ENCODE measurements at places on chromosomes 2 and 18.

DNA sequence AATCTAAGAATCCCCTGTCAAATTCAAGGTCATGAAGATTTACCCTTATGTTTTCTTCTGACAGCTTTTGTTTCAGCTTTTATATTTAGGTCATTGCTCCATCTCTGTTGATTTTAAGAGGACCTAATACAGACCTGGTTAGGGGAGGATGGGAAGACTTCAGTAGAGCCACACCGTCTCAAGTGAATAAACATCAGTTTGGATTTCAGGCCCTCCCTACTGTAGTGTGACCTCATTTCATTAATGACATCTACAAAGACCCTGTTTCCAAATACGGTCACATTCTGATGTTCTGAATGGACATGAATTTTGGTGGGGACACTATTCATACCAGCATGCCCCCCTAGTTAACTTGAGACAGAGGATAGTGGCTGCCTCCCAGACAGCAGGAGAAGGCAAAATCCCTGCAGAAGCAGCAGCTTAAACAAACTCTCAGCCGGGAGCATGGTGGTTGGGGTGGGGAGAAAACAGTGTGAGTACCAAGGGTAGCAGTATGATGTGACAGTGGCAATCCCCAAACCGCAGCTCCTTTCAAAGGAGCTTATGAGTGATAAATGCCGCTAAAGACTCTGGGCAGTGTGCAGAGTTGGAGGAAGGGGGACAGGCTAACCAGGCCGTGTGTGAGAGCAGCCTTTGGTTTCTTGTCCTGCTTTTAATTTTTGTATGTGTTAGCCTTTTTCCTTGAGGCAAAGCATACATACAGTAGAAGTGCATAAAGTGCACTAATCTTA, 65.9 kb upstream of the TNP1 start:
- no peak for DNase-seq

GRCh38 chr2:20164734-20165478, 60.0 kb downstream of the SDC1 start:
- peak; percentile 14 for DNase-seq

DNA sequence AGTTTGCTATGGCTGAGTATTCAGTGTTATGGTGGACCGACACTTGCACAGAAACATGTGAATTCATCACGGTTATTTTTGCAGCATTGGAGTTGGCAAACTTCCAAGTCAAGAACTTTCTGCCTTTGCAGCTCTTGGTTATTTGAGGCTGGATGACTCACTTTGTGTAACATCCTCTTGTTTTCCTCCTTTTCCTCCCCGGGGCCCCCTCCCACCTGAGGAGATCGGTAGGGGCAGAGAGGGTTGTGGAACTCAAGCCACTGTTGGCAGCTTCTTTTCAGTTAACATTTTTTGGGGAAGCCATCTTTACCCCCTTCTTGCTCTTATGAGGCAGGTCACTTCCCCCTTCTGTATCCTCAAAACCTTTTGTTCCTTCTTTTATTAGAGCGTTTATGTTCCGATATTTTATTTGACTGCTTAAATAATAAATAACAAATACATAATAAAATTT, 48.6 kb downstream of the DDX1 start:
- DNase-seq = no peak

GRCh38 chr18:8799001-8799400, 93.6 kb downstream of the MTCL1 start:
- DNase-seq = no peak

- peak; percentile 52 for DNase-seq
Observed at GRCh38 chr2:86788881-86789686, 1.6 kb downstream of the CD8A start.

Data from stimulated activated naive CD8-positive, alpha-beta T cell treated with anti-CD3 and anti-CD28 coated beads, Interleukin-15, amount 100 ng/mL, for 72 hours (primary cell).